ENCODE measurements at places on chromosomes 4 and X.
A peak's percentile ranks its signal among the peaks of the same experiment; 100 is the strongest.

- DNase-seq = no peak
Measured at GRCh38 chrX:68428431-68428830, 4.9 kb downstream of the OPHN1 start.

DNA sequence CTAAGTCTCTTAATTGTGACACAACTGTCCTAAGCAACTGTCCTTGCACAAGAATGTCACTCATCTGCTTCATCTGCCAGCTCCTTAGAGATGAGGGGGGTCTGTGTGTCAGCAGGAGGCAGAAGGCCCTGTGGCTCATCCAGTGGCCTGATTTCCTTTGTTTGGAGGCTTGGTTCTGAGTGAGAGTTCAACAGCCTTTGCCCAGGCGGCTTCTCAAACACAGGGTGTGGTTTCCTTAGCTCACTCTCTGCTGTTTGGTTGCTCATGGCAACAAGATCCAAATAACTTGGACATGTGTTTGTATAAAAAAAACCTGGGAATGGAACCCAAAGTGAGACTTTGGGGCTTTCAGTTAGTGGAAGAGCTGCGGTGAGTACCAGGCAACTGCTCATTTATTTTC is 46.6 kb downstream of the MAP7D3 start:
- DNase-seq = no peak

DNA sequence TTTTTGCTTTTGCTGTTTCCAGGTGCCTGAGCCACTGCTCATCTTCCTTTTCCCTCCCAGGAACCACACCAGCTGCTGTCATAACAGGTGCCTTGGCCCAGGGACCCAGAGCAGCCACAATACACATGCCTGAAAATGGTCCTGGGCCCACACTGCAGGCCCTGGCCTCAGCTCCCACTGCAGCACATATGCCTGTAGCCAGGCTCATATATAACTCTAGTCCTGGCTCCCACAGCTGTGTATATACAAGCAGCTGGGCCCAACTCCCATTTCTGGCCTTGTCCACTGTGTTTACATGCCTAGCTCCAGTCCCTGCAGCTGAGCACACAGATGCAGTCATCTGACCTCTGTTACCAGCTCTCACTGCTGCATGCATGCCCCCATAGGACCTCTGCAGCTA is 930.5 kb downstream of the ADGRL3 start:
- DNase-seq = no peak

DNA sequence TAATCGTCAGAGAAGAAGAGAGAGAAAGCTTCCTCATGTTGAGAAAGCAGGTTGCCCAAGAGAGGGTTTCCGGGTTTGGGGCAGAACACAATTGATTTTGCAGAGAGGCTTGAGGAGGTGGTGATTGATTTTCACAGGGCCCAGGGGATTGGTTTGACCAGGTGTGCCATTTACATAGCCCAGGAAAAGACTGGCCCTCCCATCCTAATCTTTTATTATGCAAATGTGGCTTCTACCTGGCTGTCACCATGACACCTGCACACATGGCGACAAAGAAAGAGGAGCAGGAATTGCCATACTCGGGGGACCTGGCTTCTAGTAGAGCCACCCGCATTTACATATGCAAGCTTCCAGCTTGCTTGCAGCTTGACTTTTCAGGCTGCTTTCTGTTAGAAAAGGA is 405.3 kb downstream of the PPP4R3C start:
- DNase-seq = no peak

GRCh38 chr4:3331511-3332394 is 38.9 kb downstream of the RGS12 start:
- peak; percentile 44 for DNase-seq

GRCh38 chr4:80361329-80361900 is 25.9 kb downstream of the CFAP299 start:
- no peak for DNase-seq

DNA sequence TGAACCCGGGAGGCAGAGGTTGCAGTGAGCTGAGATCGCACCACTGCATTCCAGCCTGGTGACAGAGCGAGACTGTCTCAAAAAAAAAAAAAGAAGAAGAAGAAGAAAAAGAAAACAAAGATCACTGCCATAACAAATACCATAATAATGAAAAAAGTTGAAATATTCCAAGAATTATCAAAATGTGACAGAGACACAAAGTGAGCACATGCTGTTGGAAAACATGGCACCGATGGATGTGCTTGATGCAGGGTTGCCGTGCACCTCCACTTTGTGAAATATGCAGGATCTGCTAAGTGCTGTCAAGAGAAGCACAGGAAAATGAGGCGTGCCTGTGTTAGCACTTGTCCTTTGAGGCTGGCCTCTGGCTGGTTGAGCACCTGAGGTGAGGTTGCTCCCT is 133.3 kb downstream of the STK32B start:
- DNase-seq = no peak

- DNase-seq = no peak
Measured at GRCh38 chr4:121358473-121358872, 22.3 kb downstream of the QRFPR start.

GRCh38 chrX:129478516-129478915 is 44.8 kb downstream of the SMARCA1 start:
- DNase-seq = no peak

DNA sequence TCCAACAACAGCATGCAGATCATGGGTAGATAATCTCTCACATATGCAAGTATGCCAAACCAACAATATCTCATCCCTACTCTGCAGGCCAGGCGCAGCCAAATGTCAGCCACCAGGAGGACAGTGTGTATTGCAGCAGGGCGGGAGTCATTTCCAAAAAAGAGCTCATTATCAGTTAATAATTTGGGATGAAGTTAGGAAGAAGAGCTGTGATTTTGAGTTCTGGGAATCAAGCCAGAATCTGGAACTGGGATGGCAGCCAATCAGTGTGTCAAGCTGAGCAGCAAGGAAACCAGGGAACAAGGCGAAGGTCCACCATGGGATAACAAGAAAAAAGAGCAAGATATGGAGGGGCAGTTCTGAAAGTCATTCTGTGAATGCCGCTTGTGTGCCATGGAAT is 88.2 kb upstream of the CAMK2D start:
- no peak for DNase-seq

GRCh38 chr4:37595875-37596680 is 90.1 kb downstream of the RELL1 start:
- no peak for DNase-seq

Data from right lobe of liver (tissue), 6 donors.